Right ventricle myocardium inferior (tissue), 1 donor: ENCODE measurements at places on chromosomes 3 and 15.
A peak's percentile ranks its signal among the peaks of the same experiment; 100 is the strongest.

DNA sequence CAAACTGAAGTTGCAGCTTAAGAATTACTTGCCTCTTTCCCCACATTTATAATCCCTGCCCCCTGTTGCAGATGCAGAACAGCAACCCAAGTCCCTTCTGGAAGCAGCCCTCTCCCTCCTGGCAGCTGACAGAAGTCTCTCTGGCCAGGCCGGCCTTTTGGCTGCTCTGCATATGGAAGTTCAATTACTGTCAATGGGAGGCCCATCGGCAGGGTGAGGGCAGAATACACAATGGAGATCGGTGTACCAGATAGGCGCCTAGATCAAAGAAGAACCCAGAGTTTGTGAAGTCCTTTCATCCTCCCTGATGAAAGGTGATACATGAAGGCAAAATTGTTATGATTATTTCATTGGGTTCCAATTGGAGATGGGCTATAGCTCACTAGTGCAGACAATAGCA, 327.9 kb upstream of the CTNNB1 start:
- DNase-seq, result no peak

GRCh38 chr15:87570206-87570605, 686.3 kb downstream of the NTRK3 start:
- DNase-seq, result no peak

DNA sequence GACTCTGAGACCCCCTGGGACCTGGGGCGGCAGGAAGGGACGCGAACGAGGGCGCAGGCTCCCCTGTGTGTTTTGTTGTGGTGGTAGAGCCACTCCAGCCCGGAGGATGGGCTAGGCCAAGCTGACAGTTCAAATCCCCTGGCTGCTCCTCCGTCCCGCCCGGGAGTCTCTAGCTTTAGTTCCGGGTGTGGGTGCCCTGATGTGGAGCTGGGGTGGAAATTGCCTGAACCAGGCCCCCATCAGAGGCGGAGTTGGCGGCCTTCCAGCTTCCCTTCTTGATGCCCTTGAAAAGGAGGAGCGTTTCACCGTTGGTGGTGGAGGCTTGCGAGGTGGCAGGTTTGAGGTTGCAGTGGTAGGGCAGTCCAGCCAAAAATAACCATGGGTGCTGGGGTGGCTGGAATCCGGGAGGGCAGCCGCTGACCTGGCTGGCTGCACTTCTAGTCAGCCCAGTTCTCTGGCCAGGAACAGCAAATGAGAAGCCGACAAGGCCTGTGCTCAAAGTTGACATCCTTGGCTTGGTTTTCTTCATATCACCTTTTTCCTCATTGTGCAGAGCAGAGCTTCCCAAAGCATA, 817 bp downstream of the CLK3 start:
- DNase-seq, result peak; percentile 88

GRCh38 chr3:10330319-10330718, 9.4 kb upstream of the SEC13 start:
- peak; percentile 62 for DNase-seq

DNA sequence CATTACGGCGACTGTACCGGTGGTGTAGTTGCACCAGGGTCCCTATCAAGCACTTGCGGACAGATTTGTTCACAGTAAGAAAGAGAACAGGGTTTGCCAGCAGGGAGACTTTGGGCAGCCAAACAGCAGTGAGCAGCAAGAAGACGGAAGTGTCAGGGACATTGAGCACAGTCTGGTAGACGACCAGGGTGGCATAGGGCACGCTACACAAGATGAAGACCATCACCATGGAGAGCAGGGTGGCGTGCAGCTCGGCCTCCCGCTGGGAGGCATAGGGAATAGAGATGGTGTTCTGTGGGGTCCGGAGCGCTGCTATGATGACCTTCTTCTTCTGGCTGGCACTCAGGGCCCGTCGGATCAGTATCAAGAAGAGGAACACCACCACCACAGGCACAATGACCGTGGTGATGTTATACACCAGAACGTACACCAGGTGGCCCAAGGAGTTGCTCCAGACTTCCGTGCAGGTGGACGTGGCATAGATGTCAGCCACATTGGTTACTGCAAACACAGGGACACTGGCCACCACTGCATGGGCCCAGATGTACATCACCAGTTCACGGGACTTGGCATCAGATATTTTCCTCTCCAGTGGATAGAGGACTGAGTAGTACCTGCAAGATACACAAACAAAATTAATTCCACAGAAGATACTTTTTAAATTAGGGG, 19.1 kb upstream of the FSIP1 start:
- no peak for DNase-seq

GRCh38 chr3:132679911-132680310, 19.8 kb downstream of the UBA5 start:
- DNase-seq, result no peak

- peak; percentile 35 for DNase-seq
These were observed 64.1 kb upstream of the SLC6A1 start for GRCh38 chr3:10928407-10928960.

DNA sequence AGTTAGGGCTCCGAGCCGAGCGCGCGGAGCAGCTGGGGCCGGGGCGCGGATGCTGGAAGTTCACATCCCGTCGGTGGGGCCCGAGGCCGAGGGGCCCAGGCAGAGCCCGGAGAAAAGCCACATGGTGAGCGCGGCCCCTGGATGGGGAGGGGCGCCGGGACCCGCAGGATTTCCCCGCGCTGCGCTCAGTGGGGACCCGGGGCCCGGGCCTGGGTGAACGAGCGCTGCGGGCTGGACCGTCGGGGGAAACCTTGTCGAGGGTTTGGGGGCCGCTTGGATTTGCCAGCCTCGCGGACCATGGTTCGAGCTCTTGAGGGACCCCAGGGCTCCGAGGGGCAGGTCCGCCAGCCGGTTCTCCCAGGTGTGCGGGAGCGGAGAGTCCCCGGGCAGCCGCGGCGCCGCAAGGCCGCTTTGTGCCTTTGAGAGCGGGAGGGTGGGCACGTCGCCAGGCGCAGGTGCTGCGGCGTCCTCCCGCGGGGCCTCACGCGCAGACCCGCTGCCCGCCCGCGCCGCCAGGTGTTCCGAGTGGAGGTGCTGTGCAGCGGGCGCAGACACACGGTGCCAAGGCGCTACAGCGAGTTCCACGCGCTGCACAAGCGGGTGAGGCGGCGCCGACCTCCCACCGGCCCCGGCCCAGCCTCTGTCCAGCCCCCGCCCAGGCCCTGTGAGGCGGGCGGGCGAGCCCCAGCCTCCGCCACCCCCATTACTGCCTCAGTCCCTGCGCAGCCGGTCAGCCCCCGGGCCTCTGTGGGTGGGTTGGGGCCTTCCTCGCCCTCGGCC, at the start of gene SNX22:
Gene SNX22, plus strand, starts transcription at position 5 of the 780 bp plus-strand sequence. Its CDS starts 45 bp downstream, at position 50.
- DNase-seq, result no peak

DNA sequence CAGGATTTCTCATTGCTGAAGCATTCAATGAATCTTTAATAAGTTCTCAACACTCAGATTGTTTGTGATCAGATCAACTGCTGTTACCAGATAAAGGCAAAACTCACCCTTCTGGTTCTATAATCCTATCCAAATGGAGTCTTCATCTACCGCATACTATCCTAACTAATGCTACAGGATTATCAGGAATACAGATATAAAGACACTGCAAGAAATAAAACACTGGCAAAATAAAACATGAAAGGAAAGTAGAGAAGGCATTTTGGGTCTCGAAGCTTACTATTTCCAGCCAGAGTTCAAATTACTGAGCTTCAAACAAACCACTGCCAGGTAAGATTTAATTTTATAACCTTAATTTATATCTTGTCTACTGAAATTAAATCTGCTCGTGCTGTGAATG, 524 bp downstream of the CHRM5 start:
- DNase-seq, result no peak

DNA sequence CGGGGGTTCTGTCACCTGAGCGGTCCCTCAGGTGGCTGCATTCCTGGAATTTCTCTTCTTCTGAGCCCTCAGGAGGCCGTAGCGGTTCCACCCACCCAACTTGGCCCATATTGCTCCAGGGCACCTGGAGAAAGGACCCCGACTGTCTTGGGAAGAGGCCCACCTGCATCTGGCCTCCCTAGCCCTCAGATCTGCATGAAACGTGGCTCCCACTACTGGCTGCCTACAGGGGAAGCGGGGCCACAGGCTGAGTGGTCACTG, 9.9 kb upstream of the ANPEP start:
- DNase-seq, result no peak

GRCh38 chr3:137948400-137949072, 61.4 kb upstream of the CLDN18 start:
- DNase-seq, result no peak

- peak; percentile 41 for DNase-seq
These were observed 84.1 kb upstream of the LINGO1 start for GRCh38 chr15:77716632-77717332.

DNA sequence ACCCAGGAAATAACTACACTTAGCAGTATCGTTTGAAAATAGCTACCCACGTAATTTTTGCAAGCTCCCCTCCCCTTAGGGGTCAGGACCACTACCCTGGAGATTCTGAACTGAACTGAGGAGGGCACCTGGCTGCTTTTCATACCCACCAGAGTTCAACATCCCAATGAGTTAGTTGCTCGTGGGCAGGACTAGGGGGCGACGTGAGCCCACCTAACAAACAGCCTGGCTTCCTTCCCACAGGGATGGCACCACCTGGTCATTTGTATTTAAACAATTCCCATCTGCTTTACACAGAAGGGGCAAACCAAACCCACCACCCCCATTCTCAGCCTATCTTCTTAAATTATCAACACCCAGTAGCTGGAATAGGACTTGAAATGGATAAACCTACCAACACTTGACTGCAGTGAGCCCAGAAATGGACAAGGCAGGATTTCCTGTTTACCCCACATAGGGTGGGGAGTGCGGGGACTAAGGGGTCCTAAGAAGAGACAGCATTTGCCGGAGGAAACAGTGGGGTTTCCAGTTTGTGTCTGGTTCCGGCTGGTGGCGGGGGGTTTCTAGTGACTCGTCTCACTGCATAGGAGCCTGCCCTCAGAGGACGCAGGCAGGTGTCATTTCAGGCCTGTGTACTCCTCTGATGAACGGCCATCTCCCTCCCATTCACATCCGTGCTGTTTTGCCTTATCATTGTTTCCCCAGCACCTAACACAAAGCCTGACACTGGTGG, 11.6 kb upstream of the VGLL4 start:
- DNase-seq, result no peak

DNA sequence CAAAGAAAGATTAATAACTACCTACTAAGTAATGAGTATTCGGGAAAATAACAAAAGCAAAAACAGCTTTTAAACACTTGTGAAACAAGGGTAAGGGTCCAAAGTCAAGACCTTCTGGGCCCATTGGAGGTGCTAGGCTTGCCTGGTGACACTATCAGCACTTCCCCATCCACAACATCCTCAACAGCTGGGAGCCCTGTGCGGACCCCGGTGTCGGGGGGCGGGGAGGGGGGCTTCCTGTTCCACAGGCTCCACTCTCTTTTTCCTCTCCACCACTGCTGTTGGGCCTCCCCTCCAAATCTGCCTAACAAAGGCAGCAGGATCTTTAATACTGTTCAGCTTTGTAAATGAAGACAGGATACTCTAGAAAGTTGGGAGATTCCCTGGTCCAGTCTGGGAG, 21.6 kb downstream of the NGRN start:
- no peak for DNase-seq

DNA sequence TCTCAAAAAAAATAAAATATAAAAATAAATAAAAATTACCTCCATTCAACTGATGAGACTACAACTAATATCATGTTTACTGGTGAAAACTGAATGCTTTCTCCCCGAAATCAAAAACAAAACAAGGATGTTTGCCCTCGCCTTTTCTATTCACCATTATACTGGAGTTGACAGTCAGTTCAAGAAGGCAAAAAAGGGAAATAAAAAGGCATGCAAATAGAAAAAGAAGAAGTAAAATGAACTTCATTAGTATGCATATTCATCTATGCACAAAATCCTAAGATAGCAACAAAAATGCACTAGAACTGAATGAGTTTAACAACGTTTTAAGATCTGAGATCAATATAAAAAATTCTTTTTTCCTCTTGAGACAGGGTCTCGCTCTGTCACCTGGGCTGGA, 72.7 kb upstream of the FAM174B start:
- DNase-seq, result no peak

GRCh38 chr3:147381596-147381995, 24.7 kb downstream of the ZIC4 start:
- no peak for DNase-seq

DNA sequence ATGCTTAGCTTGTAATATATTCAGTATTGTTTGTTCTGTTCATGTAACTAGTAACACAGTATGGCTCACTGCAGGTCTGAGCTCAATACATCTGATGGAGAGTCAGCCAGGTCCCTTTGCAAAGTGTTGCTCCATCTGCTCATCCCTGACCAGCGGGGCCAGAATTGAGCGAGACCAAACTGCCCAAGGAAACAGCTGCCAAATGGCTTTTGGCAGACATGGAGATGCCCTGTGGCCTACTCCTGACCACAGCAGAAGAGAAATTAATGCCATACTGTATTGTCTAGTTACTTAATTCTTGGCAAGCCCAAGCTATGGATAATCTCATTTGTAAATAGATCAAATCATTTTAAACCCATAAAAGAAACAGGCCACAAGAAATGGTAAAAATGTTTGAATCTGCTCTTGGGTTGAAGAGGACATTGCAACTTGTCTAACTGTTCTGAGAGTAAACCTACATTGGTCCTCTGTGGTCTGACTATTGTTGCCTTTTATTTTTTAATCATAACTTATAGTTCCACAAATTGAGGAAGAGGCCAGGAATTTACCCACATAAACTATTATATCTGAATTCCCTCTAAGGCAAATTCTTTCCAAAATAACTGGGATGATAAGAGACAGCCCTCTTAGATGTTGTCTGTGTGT, 209.5 kb downstream of the EBLN2 start:
- no peak for DNase-seq

DNA sequence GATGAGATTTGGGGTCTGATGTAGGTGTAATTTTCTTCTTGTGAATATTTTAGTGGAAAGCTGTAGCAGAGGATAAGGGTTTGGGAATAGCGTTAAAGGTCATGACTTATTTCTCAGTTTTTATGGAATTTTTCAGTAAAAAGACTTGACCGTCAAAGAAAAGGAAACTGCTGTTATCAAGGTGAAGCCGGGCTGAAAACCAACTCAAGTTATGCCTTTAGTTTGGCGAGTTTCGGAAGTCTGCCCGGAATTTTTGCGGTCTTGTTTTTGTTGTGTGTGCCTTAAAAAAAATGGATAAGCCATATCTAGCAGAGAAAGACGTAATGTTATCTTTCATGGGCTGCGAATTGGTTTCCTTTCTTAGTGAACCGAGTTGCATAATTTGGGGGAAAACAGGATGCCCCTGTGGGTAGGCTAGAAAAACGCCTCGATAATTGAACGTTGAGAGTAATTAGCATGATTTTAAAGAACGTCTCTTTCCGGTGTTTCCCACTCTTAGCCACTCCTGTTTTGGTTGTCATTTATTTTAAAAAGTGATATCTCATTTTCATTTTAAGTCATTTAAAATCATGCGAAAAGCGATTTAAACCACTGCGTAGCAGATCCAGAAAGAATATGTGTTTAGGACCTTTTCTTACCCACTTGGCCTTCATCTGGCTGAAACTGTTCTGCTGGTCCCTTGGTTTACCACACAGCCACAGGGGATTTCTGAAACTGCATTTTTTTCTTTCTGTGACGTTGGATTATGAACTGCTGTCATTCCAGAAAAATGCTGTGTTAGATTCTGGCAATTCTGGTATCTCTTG, 1.1 kb downstream of the NFKBIZ start:
- DNase-seq, result no peak

GRCh38 chr3:96970211-96970610, 155.8 kb downstream of the EPHA6 start:
- DNase-seq, result no peak
